ENCODE measurements at places on chromosomes 16 and 17. TPM values are rescaled to one million over a fixed set of nuclear protein-coding genes. Genes with fewer than 3 reads are reported as not detected.
A peak's percentile ranks its signal among the peaks of the same experiment; 100 is the strongest.

- no peak for DNase-seq
Observed at GRCh38 chr17:67253384-67253783, 8.4 kb upstream of the HELZ start.

GRCh38 chr16:53503991-53504663 is 1.1 kb upstream of the AKTIP start:
- no peak for DNase-seq

DNA sequence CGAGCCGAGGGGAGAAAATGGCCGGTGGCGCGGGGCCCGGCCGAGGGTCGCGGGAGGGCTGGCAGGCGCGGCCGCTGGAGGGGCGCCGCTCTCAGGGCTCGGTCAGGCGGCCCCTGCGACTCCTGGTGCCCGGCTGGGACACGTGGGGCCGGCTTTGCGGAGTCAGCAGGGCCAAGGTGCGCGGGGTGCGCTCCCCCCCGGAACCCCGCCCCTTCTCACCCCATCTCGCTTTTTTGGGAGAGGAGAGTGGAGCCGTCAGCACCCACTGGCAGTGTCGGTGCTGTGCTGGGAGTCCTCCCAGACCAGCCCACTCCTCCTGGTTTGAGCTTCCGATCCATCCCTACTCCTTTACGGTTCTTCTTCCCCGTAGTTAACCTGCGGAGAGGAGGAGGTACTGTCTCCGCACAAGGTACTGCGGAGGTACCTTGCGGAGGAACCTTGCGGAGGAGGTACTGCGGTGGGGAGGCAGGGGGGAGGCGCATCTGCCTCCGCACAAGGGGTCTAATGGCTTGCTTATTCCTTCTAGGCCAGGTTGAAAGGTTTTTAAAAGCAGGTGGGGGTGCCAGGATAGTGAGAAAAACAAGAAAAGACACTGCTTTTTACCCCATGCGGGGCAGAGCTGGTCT is 19.1 kb upstream of the CBX8 start:
- no peak for DNase-seq

DNA sequence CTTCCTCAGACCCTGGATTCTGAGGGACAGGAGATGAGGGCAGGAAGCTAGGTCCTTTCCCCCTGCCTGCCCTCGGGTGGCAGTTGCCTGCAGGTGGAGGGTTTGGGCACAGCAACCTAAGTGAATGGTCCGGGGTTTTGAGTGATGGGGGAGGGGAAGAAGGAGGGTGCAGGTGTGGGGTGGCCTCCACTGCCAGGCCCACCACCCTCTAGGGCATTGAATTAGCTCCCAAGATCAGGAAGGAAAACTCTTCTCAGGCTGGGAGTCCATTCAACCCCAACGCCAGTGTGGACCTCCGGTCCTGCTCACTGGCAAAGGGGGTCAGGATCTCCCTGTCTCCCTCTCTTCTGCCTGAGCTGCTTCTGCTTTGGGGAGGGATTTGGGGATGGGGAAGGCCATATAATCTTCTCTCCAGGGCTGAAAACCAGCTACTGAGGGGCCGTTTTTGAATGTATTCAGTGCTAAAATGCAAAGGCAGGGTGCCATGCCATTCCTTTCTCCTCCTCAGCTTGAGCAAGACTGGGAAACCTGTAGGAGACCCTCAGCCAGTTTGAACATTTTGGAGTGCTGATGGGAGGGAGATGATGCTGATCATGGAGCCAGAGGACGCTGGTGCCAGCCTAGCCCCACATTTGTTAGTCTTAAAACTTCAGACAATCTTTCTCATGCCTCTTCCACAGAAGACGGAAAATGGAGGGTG is 18.8 kb downstream of the GRB7 start:
- DNase-seq = no peak

DNA sequence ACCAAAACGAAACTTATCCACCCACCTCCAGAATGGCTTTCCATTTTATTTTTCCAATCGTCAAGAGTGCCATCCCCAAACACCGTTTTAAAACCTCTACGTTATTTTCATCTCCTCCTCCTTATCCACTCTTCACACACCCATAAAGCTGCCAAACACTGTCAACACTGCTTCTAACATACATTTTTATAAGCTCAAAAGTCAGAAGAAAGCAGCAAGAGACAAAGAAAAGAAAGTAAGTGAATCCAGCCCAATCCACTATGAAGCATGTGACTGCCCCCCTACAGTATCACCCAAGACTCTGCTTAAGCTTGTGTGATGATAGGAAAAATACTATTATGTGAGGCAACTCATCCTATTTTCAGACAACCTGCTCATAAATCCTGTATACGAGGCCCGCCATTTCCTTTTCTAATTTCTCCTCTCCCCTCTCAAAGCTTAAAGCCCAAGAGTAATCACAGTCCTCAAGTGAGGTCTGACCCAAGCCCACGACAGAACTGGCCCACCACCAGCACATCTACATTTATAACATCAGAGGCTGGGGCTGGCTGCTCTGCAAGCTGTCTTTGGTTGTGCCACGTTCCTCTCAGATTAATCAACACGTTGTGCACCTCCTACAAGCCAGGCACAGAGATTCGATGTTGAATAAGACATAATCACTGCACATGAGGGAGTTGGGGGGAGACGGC is 16.3 kb downstream of the USP31 start:
- DNase-seq = no peak

- DNase-seq = no peak
Observed at GRCh38 chr17:35653619-35654361, 66.7 kb downstream of the AP2B1 start.

- peak; percentile 51 for DNase-seq
Observed at GRCh38 chr17:16820161-16820877, 130.3 kb downstream of the CCDC144A start.

DNA sequence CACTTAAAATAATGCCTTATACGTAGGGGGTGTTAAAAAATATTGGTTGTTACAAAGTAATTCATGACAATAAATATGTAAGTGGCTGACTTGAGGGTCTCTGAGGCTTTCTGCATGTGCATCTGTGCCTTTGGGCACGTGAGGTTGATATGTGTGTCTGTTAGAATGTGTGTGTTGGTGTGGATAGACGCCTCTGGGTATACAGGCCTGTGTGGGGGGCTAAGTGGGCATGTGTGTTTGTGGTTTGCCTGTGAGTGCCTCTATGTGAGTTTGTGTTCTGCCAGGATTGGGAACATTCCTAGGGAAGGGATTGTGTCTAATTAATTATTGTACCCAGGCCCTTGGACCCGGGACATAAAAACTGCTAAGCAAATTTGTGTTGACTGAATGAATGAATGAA is 19.0 kb downstream of the GP2 start:
- DNase-seq = no peak

GRCh38 chr17:68840073-68840472 is 115.1 kb downstream of the ABCA8 start:
- DNase-seq = no peak

DNA sequence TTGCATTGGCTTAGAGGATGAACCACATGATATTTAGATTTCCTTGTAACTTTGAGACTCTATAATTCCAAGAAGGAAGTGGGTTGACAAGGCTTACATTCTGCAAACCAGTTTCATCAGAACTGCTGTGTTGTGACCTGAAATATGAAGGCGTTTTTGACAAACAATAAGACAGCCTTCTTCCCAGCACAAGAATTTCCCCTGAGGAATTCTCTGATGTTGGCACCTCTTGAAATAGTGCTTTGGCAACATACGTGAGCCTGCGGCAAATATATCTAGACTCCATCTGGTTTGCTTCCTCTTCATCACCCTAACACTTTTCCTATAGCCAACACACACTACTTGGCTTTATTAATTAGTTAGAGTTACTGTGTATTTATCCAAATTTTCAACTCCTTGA is 585.5 kb upstream of the SOX9 start:
- DNase-seq = no peak

- peak; percentile 66 for DNase-seq
Observed at GRCh38 chr16:50681021-50681885, at the start of gene SNX20. Gene SNX20, minus strand, starts transcription at chr16:50681312. Its CDS starts 3,786 bp downstream, at chr16:50677526.

GRCh38 chr16:2853531-2854073 is 4.4 kb downstream of the PRSS22 start:
- no peak for DNase-seq

- no peak for DNase-seq
Observed at GRCh38 chr17:10063730-10064241, 134.6 kb downstream of the GAS7 start.

DNA sequence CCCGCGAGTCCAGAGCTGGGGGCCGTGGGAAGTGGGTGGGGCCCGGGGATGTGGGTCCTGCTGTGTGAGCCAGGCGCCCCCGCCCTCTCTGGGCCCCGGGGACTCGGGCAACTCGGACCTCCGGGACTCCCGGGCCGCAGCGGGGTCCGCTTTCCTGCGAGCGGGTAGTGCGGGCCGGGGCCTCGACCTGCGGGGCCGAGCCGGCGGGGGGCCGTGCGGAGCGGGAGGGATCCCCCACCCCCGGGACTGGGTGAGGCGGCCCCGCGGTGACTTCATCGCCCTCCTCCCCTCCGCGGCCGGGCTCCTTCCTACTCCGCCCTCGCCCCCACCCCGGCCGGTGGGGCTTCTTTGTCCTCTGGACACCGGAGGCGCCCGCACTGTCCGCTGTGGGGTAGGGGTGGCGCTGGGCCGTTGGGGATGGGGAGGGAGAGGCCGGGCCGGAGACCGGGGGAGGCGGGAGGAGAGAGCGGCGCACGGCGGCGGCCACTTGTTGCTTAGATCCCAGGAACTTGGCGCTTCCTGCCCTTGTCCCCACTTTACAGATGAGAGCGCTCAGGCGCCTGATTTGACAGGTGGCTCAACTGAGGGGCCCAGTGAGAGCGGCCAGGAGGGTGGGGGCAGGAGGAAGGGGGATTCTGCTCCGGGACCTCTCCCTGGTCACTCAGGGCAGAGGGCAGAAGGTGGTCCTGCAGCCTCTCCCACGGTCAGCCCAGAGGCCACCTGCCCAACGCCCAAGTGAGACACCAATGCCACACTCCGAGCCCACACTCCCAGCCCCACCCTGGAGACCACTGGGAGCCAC is 874 bp downstream of the CMTM3 start:
- no peak for DNase-seq

- DNase-seq = no peak
Observed at GRCh38 chr16:81639931-81640680, 139.0 kb upstream of the PLCG2 start.

GRCh38 chr17:81097134-81097942 is 62.4 kb downstream of the BAIAP2 start:
- DNase-seq = no peak

DNA sequence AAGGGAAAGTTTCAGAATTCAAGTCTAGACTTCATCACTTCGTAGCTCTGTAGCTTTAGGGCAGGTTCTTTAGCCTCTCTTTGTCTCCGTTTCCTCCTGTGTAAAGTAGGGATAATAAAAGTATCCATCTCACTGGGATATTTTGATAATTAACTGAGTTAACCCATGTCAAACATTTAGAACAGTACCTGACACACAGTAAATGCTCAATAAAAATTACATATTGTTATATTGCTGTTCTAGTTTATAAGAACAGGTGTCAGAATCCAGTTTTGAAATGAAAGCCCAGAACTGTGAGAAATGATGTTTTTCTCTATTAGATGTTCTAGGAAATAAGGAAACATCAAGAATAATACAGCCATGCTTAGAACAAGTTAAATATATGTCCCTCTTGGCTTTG is 4.3 kb downstream of the MOSMO start:
- no peak for DNase-seq

GRCh38 chr17:9036336-9036735 is 15.0 kb downstream of the NTN1 start:
- no peak for DNase-seq

- no peak for DNase-seq
Observed at GRCh38 chr17:30997842-30998241, 27.0 kb downstream of the RNF135 start.

DNA sequence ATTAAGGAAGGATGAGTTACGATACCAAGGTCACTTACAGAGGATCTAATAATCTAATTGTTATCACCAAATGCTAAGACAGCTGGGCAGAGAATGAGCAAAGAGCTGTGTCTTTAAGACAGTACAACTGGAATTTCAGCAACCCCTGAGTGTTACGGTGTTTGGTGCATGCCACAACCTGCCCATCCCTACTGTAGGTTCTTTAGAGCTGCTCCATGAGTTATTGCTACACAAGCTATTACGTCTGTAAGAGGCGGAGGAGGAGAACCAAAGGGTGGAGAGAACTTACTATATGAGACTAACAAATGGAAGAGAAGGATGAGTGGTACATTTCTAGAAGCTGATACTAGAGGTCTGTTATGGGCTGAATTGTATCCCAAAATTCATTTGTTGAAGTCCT is 14.2 kb upstream of the C17orf78 start:
- DNase-seq = no peak

DNA sequence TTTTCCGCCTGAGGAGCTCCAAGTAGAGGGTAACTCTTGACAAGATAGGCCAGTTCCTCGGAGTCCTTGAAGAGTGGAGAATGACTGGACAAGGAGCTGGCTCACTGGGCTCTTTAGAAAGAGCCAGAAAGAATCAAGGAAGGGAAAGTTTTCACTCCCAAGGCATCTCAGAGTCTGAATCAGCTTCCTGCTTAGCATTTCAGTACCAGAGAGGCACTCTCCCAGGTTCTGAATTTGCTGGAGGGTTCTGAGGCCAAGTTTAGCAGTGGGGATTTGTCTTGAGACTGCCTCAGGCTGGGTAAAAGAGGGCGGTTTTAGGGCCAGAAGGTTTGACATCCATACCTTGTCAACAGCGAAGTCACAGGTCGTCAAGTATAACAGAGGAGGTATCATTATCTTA is 25.5 kb downstream of the GP2 start:
- no peak for DNase-seq

GRCh38 chr17:48241131-48241591 is 133.6 kb downstream of the SNX11 start:
- DNase-seq = no peak

GRCh38 chr17:51907041-51907440 is 251.5 kb downstream of the CA10 start:
- DNase-seq = no peak

GRCh38 chr17:81499601-81499970 is 13.0 kb downstream of the ACTG1 start:
- peak; percentile 88 for DNase-seq

GRCh38 chr17:36592716-36593321 is 1.1 kb downstream of the DHRS11 start:
- no peak for DNase-seq

Gene C16orf82
- not detected for total RNA-seq

Gene TBC1D26
- total RNA-seq = 0.28 TPM

Gene UBTF
- 62.9 TPM for total RNA-seq

Gene ACSM5
- total RNA-seq = 1.7 TPM

Gene PLCG2
- 0.94 TPM for total RNA-seq

Gene CHRNE
- not detected for total RNA-seq

Gene SEPTIN12
- not detected for total RNA-seq

Gene ELMO3
- 1.1 TPM for total RNA-seq

Gene KRTAP3-2
- total RNA-seq = not detected

Gene CPHXL2
- total RNA-seq = not detected

Gene TMC8
- total RNA-seq = 0.97 TPM

Gene DNAAF8
- total RNA-seq = 2.2 TPM

Gene TBX2
- 2.0 TPM for total RNA-seq

Gene GPRC5B
- 2.1 TPM for total RNA-seq

Gene GUCY2D
- not detected for total RNA-seq

Gene ITGAL
- not detected for total RNA-seq

Gene KRTAP4-4
- not detected for total RNA-seq

Gene PGS1
- total RNA-seq = 22.7 TPM

Gene KRTAP4-6
- not detected for total RNA-seq
